Iris pigment epithelial cell (primary cell): ENCODE measurements at places on chromosomes 2 and 18.

- DNase-seq, result no peak
These were observed 89.2 kb downstream of the FAM124B start for GRCh38 chr2:224312741-224313140.

- DNase-seq, result no peak
These were observed 741.0 kb downstream of the PLCL1 start for GRCh38 chr2:198545411-198545810.

GRCh38 chr2:120541553-120541932, 194.1 kb upstream of the GLI2 start:
- DNase-seq, result peak; percentile 35

DNA sequence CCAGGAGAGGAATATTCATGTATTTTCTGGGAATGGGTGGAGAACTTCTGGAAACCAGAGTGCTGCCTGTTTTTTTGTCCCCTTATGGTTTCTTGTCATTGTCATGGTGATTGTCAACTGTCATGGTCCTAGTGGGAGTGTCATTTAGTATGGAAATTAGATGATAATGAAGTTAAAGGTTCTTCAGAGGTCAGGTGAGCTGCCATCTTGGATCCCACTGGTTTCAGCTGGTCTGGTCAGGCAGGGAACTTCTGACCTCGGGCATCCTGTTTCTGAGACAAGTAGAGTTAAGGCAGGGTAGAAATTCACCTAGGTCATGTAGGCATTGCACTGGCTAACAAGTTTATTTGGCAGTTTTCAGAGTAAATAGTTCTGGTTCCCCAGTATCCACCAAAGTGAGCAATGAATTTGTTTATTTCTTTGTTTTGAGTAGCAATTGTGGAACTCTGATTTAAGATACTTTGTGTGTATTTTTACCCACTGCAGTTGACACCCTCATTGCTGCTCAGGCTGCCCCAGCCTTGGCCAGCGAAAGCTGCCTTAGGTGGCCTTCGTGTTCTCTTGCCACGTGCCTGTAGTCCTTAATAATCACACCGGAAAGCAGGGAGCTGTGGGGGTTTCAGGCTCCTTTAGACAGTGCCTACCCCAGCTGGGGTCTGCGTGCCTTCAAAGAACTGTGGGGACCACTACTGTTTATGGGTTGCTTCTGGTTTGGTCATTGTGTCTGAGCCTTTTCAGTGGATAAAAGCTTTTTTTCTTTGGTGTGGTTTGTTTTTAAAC, 48.7 kb downstream of the NCK2 start:
- DNase-seq, result no peak

DNA sequence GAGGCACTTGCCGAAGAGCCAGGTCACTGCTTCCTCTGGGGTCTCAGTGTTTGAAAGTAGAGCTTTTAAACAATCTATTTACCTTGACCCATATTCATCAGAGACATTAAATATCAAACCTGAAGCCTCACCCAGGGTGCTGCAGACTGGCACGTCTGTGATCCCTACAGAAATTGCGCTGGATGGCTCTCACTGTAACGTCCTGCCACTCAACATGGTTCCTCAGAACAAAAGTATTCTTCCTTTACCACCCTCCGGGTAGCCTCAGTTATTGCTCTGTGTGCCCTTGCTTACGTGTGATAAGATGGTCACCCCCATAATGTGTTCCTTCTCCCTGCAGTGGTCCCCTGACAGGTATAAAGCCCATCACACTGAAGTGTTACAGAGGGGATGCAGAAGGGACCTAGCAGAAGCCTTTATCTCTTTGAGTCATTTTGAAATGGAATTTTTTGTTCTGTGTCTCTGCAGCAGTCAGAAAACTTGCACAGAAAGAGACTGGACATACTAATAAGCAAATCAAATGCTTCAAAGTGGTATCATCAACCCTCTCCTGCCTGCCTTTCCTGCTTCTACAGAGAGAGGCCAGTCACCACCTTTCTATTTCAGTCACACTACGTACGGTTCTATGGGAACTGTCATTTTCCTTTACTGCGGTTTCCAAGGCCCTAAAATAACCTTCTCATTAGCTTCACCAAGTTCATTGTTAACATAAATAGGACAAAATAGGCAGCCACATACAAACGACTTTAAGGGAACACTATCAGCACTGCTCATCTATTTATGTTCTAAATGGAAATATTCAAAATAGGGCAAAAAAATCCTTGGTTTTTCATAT, 86.8 kb downstream of the METTL8 start:
- no peak for DNase-seq

DNA sequence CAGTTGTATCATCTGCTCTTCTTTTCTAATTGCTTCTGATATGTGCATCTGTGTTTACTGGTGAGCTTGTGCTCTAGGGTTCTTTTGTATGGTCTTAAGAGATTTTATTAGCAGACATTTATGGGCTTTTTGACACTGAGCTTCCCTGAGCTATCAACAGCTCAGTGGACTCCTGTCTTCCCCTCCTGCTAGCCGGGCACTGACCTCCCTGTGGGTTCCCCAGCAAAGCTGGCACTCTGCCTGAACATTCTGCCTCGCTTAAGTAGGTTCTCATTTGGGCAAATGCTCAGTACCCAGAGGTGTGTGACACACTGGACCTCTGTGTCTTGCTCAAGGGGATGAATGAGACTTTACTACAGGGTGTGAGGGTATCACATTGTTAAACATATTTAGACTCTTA, 15.8 kb downstream of the TRAF3IP1 start:
- DNase-seq, result peak; percentile 14

- DNase-seq, result no peak
These were observed 55.9 kb upstream of the SP3 start for GRCh38 chr2:174020926-174021662.

DNA sequence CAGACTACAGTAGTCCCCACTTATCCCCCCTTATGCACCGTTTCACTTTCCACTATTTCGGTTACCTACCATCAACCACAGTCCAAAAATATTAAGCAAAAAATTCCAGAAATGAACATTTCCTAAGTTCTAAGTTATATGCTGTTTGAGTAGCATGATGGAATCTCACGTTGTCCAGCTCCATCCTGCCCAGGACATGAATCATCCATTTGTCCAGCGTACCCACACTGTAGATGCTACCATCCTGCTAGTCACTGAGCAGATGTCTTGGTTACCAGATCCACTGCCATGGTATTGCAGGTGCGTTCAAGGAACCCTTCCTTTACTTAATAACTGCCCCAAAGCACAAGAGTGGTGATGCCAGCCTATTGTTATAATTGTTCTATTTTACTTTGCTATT, 87.9 kb downstream of the ACVR1 start:
- DNase-seq, result no peak

DNA sequence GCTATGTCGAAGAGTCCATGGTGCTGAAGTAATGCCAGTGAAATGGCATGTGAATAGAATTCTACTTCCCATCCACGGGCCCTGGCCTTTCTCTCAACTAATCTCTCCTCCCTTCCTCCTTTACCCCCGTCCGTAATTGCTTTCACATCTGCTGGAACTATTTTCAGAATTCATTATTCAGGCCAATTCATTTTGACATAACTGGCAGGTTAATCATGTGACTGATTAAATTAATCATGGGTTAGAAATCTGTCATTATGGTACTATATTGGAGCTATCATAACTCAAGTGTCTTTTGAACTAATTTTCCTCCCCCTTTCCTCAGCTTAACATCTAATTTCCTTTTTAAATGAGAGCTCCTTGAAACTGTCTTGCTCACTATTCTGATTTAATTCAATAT, 66.9 kb downstream of the ZDBF2 start:
- no peak for DNase-seq
